Activated naive CD4-positive, alpha-beta T cell treated with anti-CD3 and anti-CD28 coated beads, Interleukin-2, amount 10 ng/mL, durations not matched to agents 5 hours and 36 hours (primary cell): ENCODE measurements at places on chromosomes 12 and 14. TPM values are rescaled to one million over a fixed set of nuclear protein-coding genes. Genes with fewer than 3 reads are reported as not detected.

ACOT4 gene
- 1.1 TPM for total RNA-seq

ADGRD1 gene
- total RNA-seq, result not detected

FLRT2 gene
- total RNA-seq, result not detected

BMP4 gene
- total RNA-seq, result 0.25 TPM

PRPH gene
- not detected for total RNA-seq

LPAR5 gene
- total RNA-seq, result 8.2 TPM

KRT75 gene
- total RNA-seq, result not detected

STXBP6 gene
- total RNA-seq, result not detected

PHC1 gene
- total RNA-seq, result 32.6 TPM

EML5 gene
- 1.9 TPM for total RNA-seq

ADAMTS20 gene
- total RNA-seq, result not detected

STRN3 gene
- total RNA-seq, result 15.1 TPM

RNASE9 gene
- not detected for total RNA-seq

BLTP3B gene
- 17.5 TPM for total RNA-seq

VRTN gene
- not detected for total RNA-seq

ALG10B gene
- total RNA-seq, result 9.8 TPM

KRT74 gene
- total RNA-seq, result not detected

EMP1 gene
- 37.6 TPM for total RNA-seq

INHBC gene
- total RNA-seq, result not detected

SPRING1 gene
- total RNA-seq, result 29.6 TPM

CCDC38 gene
- not detected for total RNA-seq

NFKBIA gene
- 55.9 TPM for total RNA-seq

LMNTD1 gene
- total RNA-seq, result not detected

PIP4P1 gene
- 39.0 TPM for total RNA-seq

DEPDC4 gene
- 2.6 TPM for total RNA-seq

LIN7A gene
- not detected for total RNA-seq

SCNN1A gene
- total RNA-seq, result 0.88 TPM

INSM2 gene
- total RNA-seq, result not detected

GLT1D1 gene
- total RNA-seq, result not detected
